EH (cell line): ENCODE measurements at places on chromosomes 5 and 9.
A peak's percentile ranks its signal among the peaks of the same experiment; 100 is the strongest.

DNA sequence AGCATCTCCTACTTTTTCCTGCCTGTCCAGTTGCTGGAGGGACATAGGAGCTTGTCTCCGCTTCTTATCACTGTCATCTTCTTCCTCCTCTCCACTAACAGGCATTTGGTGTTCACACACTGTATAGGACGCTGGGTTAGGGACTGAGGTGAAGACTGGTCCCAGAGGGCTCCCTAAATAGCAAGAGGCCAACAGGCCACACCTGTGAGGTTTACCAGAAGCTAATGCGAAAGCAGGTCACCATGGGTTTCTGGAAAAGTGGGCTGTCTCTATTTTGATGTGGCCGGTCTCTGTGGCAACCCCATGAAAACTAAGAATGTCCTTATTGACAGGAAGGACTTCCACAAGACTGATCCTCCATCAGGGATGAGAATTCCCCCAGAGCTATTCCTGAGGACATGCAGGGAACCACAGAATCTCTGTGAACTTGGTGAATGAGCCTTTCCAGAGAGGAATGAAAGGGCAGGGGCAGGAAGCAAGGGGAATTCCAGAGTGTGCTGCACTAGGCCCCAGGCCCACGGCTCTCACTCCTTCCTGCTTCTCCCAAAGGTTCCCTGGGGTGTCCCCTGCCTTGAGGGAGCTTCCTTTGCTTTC is 61.7 kb downstream of the DAP start:
- peak; percentile 56 for DNase-seq

- peak; percentile 14 for DNase-seq
Measured at GRCh38 chr9:33239921-33240320, at the start of gene SPINK4. SPINK4 (plus strand) TSS chr9:33240167; CDS start chr9:33240209, 42 bp downstream.

DNA sequence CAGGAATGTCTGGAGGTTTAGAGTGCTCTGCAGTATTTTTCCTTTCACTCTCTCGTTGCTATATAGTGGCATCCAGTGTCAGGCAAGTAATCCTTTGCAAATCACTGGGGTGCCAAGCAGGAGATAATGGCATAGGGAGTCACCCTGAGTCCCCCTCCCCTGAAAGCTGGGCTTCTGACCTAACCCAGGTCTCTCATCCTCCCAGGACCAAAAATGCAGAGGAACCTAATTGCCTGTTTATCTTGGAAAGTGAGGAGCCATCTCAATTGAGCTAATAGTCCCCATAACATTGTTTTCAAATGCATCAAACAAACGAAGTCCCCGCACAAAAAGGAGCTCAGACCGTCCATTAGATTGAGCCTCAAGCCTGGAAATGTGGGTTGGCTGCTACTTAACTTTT is 368.0 kb upstream of the IRX2 start:
- DNase-seq, result no peak

DNA sequence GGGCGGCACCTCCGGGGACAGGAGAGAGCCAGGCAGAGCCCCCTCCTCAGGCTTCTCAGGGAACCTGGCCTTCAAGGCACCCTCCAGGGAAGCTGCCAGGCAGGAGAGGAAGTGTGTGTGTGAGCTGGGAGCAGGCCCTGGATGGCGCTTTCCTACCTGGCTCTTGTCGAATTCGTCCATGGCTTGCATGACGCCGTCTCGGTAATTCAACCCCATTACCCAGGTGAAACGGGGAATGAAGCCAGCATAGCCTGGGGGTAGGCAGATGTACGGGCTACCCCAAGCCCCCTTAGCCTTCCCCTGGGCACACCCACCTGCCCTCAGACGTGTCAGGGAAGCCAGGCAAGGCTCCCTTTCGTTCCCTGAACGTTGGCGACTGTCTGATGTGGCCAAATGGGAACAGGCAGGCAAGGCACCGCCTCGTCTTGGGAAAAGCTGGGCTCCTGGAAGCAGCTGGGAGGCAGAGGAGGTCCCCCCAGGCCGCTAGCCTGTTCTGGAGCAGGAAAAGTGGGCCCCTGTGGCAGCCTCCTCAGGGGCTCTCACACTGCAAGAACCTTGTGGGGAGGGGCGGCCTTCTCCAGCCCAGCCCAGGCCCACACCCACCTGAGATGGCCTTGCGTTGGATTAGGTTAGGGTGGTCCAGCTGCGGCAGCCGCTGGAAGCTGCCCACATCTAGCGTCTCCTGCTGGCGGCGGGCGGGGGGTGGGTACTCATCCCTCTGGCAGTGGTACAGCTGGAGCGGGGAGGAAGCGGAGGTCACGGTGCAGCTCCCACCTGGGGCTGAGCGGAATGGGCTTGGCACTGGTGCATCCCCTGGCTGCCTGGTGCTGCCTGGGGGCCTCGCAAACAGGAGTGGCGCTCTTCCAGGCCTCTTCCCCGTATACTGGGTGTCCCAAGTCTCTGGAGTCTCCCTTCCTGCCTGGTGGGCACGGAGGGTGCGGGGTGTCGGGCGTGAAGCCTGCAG is 3.7 kb downstream of the TUBB4B start:
- DNase-seq, result no peak

GRCh38 chr5:94388773-94389514 is 229.5 kb downstream of the KIAA0825 start:
- DNase-seq, result no peak

GRCh38 chr9:123682746-123683145 is 247.2 kb downstream of the DENND1A start:
- peak; percentile 13 for DNase-seq

GRCh38 chr9:134782921-134783698 is 97.5 kb upstream of the FCN2 start:
- no peak for DNase-seq

DNA sequence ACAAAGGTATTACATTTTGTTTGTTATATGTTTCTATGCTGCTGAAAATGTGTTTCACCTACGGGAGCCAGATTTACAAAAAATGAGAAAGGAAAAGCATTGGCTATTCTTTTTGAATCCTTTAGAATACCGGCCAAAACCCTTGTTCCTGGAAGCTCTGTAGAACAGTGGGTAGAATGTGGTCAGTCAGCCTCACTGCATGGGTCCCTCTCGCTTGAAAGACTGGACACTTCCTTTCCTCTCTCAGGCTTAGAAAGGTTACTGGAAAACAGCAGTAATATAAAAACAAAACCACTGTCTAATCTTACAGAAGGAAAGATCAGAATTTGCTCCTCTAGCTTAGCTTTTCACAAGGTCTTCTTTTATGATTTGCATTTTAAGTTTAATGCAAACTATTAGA is 45.1 kb downstream of the OSTF1 start:
- DNase-seq, result no peak

DNA sequence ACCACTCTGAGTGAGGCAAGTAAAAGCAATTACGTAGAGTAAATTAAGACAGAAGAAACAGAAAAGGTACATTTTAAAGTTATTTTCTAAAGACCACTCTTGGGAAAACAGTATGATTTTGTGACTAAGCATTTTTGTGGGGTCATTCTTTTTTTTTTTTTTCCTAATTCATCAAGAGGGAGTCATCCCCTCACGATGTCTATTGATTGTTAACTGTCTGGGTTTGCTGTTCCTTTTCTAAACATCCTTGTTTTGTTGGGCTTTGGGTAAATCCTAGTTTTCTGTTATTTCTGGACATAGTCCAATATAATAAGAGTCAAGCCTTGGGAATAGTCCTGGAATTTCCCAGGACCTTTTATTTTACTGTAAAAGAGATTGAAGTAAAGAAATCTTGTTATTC is 63.8 kb downstream of the ANKRD55 start:
- peak; percentile 72 for DNase-seq

- no peak for DNase-seq
Measured at GRCh38 chr5:149951138-149951749, 6.7 kb upstream of the PDE6A start.

DNA sequence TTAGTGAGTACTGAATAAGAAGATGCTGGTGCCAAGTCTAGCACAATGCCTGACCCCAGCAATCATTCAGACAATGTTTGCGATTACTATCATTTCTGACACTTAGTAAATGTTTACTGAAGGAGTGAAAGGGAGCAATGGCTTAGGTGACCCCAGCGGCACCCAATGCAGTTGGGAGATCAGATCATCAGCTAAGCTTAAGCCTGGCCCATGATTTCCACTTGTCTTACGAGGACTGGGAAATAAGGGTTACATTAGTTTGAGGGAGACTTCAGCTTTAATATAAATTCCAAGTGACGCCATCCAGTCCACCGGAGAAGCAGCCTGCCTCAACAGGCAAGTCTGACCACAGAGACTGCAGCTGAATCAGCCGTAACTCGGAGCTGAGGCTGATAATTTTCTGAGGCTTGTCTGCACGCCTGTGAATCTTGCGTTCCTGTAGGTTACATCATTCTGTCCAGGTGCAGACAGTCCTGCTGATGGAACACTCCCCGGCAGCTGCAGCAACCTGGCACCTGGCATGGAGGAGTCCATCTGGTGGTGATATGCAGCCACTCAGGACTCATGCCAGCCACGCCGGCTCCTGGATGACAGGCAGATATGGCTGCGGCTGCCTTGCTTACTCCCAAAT is 34.9 kb upstream of the FGF1 start:
- peak; percentile 60 for DNase-seq
